ENCODE measurements at places on chromosomes 13 and 19.
A peak's percentile ranks its signal among the peaks of the same experiment; 100 is the strongest.

GRCh38 chr13:75764251-75764925 lies 128.3 kb downstream of the LMO7 start:
- no peak for DNase-seq

DNA sequence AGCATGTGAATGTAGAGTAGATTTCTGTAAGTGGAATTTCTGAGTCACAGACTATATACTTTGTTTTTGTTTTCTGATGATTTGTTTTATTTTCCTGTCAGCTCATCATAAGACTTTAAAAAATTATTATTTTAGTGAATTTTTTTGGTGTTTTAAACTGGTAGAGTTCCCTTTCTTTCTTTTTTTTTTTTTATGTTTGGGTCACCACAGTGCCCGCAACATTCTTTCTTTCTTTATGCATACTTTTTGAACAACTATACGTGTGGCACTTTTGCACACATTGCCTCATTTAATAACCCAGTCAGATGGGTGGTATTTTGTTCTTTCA lies 46.0 kb downstream of the WDFY2 start:
- no peak for DNase-seq

DNA sequence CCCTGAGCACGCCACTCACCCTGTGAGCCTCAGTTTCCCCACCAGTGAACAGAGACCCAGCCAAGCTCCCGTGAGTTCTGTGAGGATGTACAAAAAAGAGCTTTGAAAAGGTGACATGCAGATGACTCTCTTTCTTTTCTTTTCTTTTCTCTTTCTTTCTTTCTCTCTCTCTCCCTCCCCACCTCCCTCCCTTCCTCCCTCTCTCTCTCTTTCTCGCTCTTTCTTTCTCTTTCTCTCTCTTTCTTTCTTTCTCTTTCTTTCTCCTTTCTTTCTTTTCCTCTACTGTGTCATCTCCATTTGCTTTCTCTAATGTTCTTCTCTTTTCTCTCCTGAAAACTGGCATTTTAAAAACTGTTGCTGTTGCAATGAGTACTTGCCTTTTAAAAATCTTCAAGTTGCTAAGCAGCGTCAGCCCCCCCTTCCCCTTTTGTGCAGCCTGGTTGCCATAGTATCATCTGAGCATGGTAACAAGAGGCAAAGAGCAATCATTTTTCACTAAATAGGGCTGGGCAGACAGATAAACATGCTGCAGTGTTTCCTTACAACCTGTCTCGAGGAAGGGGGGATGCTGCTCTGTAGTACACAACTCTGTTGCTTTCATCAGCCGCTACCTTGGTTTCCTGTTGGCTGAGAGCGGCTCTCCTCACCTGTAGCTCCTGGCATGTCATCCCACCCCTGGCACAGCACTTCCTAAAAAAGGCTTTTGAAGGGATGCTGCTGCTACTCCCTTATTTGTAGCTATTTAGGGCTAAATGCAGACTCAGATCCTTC lies 108.7 kb upstream of the MBNL2 start:
- DNase-seq, result no peak

GRCh38 chr13:23876265-23876664 lies 12.9 kb downstream of the MIPEP start:
- no peak for DNase-seq

DNA sequence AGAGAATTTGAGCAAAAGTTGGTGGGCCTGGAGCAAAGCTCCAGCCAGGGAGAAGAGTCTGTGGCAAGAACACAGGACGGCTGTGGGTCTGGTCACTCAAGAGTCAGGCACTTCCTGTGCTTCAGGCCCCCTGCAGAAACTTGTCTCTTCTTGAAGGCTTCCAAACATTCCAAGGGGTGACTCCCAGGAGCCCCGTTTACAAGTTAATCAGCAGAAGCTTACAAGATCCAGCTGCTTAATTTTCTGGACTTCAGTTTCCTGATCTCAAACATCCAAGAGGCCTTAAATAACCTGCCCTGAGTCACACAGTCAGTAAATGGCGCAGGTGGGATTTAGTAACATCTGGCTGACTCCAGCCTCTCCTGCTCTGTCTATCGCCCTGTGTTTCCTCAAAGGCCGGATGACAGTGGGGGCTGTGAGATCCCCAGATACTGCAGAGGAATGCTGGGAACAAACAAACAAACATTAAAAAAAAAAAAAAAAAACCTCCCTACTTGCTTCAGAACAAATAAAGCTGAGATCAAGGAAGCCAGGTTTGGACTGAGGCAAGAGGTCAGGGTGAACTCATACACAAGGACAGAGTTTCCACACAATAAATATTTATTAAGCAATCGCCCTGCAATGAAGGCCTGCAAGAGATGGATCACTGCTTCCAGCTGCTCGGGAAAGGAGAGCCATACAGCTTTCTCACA lies 175.4 kb upstream of the RFC3 start:
- no peak for DNase-seq

GRCh38 chr19:38375748-38376147 lies 1.4 kb downstream of the PSMD8 start:
- no peak for DNase-seq

- DNase-seq, result no peak
These were observed 23.8 kb upstream of the KLF12 start for GRCh38 chr13:74158028-74158427.

DNA sequence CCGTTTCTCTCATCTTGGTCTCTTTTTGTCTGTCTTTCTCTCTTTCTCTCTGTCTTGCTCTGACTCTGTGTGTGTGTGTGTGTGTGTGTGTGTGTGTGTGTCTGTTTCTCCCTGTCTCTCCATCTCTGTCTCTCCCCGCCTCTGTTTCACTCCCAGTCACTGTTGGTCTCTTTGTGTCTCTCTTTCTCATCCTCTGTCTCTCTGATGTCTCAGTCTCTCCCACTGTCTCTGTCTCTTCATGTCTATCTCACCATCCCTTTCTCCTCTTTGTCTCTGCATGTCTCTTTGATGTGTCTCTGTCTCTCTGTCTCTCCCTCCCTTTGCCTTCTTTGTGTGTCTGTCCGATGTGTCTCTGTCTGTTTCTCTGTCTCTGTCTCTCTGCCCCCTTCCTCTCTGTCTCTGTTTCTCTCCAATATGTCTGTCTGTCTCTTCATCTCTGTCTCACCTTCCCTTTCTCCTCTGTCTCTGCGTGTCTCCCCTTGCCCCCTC lies 2.5 kb downstream of the NFIC start:
- no peak for DNase-seq

DNA sequence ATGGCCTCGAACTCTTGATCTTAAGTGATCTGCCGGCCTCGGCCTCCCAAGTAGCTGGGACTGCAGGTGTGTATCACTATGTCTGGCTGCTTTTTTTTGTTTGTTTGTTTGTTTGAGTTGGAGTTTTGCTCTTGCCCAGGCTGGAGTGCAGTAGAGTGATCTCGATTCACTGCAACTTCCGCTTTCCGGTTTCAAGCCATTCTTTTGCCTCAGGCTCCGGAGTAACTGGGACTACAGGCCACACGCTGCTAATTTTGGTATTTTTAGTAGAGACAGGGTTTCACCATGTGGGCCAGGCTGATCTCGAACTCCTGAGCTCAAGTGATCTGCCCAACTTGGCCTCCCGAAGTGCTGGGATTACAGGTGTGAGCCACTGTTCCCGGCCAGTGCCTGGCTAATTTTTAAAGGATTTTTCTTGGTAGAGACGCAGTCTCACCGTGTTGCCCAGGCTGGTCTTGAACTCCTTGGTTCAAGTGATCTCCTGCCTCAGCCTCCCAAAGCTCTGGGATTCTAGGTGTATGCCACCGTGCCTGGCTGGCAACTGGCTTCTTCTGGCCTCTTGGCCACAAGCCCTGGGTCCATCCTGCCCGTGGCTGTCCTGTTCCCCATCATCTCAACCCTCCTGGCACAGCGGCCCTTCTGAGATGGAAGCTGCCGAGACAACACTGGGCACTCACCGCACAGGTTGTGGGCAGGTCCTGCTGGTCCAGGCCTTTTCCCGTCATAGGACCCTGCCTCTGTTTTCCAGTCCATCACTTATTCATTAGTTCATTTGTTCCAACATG lies 11.5 kb downstream of the TECR start:
- DNase-seq, result no peak

DNA sequence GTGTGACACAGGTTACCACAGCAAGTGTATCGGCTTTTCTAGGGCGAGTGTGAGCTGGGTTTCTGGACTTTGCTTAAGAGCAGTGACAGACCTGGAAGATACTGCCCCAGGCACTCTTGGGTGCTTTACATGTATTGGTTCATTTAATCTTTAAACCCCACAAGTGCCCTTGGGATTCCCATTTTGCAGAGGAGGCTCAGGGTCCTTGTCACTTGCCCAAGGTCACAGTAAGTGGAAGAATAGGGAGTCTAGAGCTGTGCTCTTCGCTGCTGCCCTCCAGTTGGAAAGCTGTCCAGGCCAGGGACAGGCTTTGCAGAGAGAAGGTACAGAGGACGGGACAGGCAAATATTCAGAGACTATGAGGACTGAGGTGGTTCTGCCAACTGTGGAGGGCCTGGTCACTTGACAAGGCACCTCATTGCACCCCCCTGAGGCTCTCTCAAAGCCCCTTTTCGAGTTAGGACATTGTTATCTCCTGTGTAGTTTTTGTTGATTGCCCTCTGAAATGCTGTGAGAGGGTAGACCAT lies 42.4 kb downstream of the BBC3 start:
- DNase-seq, result no peak

DNA sequence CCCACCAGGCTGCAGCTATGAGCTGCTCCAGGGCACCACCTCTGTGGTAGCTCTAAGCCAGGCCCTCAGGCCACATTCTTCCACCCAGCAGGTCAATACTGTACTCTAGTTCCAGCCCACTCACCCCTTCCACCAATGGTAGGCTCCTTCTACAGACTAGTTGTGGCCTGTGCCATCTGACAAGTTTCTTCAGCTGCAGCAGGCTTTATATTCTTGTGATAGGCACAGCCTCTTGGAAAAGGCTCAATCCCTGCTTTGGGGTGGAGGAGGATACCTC lies 8.5 kb downstream of the MICU2 start:
- no peak for DNase-seq

DNA sequence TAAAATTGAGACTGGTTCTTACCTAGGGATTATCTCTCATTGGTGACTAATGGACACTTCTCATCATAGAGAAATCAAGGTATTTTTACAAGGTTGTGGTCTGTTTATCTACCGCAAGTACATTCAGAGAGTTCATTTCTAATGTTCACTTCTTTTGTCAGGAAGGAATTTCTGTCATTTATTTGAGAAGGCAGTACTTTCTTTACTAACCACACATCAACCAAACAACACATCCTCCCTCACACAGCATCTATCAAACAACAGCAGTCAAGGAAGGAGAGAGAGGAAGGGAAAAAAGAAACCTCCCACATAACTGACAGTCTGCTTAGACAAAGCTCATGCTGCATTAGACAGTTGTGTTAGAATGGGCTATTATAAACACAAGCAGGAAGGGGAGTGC lies 182.3 kb upstream of the KLF12 start:
- no peak for DNase-seq

- DNase-seq, result no peak
These were observed 16.2 kb downstream of the PPP1R12C start for GRCh38 chr19:55101261-55101660.

DNA sequence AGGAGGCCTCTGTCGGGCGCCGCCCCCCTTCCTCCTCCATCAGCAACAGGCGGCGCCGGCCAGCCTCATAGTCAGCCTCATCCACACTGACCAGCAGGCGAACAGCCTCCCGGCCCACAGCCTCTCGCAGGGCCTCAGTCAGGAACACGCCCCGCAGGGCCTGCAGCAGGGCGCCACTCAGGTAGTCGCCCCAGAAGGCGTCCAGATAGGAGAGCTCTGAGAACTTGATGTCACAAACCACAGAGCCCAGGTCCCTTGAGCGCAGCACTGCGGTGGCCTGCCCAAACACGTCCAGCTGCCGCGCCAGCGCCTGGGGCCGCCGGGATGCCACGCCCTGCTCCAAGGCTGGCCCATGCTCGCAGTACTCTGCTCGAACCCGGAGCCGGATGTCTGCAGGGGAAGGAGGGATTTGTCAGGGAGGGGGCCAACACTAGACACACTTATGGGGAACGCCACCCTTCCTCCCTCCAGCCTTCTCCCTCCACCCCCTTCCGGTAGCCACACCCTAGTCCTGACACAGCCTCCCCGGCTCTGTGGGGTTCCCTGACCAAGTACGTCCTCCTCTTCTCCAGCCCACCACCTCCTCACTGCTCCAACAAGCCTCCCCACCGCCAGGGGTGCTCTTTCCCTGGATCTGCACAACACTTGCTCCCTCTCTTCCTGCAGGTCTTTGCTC lies 17.9 kb downstream of the DEDD2 start:
- peak; percentile 62 for DNase-seq

- no peak for DNase-seq
These were observed 1.4 kb downstream of the PEPD start for GRCh38 chr19:33520048-33520643.

- DNase-seq, result no peak
These were observed 295.4 kb downstream of the SLITRK6 start for GRCh38 chr13:85503797-85504196.

DNA sequence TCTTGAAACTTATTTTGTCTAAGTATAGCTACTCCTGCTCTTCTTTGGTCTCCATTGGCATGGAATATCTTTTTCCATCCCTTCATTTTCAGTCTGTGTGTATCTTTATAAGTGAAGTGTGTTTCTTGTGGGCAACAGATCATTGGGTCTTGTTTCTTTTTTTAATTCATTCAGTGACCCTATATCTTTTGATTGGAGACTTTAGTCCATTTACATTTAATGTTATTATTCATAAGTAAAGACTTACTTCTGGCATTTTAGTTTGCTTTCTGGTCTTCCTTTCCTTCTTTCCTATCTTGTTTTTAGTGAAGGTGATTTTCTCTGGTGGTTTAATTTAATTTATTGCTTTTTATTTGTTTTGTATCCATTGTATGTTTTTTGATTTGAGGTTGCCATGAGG lies 19.8 kb downstream of the CD70 start:
- no peak for DNase-seq

DNA sequence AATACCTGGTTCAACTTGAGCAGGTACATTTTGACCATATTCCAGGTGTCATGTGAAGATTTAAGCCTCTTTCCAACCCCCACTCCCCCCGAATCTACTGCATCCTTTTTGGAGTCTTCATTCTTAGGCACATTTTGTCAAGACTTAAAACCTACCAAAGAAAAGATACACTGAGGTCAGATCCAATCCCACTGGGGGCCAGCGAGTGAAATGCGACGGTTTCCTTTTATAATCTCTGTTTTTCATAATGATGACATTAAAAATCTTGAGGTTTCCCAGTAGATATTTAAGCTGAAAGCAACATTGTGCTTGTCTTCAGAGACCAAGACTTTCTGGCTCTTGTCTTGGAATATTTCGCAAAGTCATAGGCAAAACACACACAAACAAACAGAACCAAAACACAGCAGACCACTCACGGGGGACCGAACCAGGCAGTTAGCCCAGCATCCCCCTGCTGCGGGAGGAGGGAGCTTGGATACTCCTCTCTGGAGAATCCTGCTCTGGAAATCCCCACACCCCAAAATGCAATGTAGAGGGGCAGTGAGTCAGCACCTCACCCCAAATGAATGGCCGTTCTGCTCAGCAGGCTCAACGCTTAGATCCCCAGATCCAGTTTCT lies 506 bp upstream of the GAS6 start:
- no peak for DNase-seq

GRCh38 chr19:55546822-55547614 lies 1.7 kb upstream of the SBK3 start:
- no peak for DNase-seq

Measured in CD4-positive, alpha-beta T cell treated with Interleukin-6 for 4 hours (primary cell).